Cardiac fibroblast (primary cell): ENCODE measurements at places on chromosomes 13 and 19.

DNA sequence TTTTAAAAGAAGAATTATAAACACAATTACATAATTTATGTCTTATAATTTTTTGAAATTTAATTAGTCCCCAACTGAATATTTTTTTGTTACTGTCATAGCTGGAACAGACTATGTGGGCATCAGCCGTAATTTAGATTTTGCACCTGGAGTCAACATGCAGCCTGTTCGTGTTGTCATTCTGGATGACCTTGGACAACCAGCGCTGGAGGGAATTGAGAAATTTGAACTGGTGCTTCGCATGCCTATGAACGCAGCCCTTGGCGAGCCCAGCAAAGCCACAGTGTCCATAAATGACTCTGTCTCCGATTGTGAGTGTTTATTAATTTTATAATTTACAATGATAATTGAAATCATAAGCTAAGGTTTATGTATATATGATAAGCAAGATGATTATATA is 142.3 kb downstream of the STOML3 start:
- DNase-seq, result no peak

- no peak for DNase-seq
These were observed 14.0 kb upstream of the ZNF681 start for GRCh38 chr19:23772675-23773063.

DNA sequence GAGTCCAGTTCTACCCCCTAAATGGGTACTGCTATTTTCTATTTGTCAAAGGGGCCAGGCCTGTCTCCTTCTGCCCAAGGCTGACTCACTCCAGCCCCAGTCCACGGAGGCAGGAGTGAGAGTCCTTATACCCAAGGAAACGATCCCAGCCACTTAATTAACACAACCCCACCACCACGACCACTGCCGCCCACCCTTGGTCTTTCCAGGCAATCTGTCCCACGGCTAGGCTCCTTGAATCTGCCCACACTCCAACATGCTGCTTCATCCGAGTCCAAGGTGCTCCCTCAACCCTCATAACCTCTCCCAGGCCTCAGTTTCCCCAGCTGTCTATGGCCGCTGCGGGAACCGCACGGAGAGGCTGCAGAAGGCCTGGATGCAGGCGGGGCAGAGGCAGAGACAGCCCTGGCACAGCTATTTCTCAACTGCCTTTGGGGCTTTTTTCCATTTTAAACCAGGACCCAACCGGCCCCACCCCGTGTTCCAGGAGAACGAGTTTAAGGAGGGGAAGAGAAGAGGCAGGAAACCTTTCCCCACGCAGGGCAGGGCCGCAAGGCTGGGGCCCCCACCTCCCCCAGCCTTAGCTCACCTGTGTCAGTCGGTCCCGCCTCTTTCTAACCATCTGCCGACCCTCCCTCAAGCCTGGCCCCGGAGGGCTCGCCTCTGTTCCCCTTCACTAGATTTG is 746 bp downstream of the RAB3D start:
- DNase-seq, result no peak

DNA sequence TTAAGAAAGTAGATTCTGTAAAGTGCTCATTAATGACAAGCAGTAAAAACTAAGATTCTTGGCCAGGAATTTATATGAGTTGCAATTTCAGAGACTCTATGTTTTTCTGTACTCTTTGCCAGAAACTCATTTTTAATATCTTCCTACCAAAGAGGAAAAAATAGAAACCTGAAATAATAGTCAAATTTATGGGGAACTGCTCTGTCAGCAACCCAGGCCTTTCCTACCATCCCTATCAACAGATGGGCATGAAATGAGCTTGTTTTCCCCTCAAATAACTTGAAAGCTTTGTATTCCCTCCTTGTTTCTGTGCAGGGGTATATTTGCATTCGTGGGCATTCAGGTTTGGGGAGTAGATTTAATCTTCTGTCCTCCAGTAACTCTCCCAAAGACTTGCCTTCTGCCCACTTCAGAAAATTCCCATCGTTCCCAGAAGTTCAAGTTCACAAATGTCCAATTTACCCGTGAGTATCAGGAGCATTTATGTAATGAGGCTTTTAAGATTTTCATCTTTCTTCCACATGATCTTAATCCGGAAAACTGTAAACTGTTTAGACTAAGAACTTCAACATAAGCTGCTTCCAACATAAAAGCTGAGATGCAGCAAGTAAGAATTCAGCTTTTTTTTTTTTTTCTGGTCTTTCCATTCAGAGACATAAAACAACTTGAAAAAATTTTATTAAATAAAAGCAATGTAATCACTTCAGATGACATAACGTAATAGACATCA is 363.1 kb downstream of the EFNB2 start:
- DNase-seq, result no peak

- peak; percentile 83 for DNase-seq
These were observed 64.9 kb upstream of the HTR2A start for GRCh38 chr13:46961719-46962118.

- no peak for DNase-seq
These were observed 12.1 kb downstream of the KDM4B start for GRCh38 chr19:4980838-4981680.

DNA sequence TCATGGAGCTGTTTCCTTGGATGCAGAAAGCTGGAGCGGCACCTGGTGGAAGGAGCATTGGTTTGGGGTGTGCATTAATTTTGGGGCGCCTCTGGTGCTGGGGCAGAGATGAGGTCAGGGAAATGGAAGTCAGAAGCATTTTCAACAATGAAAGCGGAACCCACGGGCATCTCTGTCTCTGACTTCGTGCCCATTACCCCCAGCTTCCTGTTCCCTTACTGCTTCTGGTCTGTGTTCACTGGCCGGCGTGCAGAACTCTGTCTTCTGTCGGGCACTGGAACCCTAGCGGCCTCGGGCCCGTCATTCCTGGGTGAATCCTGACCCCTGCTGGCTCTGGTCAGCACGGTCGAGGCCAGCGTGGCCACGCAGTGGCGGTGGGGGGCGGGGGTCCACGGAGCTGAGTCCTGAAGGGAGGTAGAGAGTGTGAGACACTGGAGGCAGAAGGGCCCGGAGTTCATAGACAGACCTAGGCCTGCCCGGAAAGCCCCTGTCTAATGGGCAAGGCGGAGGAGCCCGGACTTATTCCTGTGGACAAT is 7.9 kb upstream of the LINGO3 start:
- peak; percentile 74 for DNase-seq

GRCh38 chr13:113458253-113459065 is 5.2 kb upstream of the ADPRHL1 start:
- DNase-seq, result no peak

GRCh38 chr13:71169180-71169579 is 697.8 kb downstream of the DACH1 start:
- no peak for DNase-seq

GRCh38 chr19:35436477-35437405 is 11.3 kb upstream of the FFAR2 start:
- DNase-seq, result peak; percentile 89

GRCh38 chr19:18150776-18151624 is 2.0 kb upstream of the PIK3R2 start:
- DNase-seq, result no peak

DNA sequence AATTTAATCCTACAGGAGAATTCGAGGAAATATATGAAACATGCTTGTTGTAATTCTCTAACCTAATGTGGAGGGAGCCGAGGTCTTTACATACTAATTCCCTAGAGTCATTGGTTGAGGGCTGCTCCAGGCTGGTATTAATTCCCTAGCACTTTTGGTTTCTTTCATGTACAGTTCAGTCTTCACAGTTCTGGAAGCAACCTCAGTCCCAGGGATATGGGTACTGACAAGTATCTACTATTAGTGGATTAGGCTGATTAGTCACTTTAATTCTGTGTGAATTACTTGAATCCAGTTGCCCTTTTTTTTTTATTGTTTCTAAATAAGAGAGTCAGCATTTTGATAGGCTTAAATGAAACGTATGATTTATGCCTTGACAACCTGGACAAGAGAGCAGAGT is 172.3 kb upstream of the HTR2A start:
- no peak for DNase-seq

GRCh38 chr13:111946214-111946613 is 120.7 kb upstream of the SOX1 start:
- DNase-seq, result no peak

- no peak for DNase-seq
These were observed 30.2 kb downstream of the GJA3 start for GRCh38 chr13:20130652-20131051.

DNA sequence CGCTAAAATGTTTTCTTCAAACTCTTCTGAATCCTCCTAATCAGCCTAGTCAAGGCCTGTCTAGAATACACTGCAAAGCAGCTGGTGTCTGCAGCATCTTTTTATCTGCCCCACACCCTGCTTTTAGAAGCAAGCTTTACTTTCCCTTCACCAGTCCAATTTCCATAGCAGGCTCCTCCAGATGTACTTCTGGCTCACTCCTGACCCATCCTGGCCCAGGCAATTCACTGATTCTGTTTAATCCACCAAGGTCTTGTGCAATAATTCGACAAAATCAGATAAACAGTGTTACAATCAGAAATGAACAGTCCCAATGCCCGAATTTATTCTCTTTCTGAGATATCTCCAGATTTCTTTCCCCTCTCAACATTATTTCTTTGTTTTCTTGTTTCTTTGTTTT is 415.2 kb upstream of the SGCG start:
- DNase-seq, result no peak

DNA sequence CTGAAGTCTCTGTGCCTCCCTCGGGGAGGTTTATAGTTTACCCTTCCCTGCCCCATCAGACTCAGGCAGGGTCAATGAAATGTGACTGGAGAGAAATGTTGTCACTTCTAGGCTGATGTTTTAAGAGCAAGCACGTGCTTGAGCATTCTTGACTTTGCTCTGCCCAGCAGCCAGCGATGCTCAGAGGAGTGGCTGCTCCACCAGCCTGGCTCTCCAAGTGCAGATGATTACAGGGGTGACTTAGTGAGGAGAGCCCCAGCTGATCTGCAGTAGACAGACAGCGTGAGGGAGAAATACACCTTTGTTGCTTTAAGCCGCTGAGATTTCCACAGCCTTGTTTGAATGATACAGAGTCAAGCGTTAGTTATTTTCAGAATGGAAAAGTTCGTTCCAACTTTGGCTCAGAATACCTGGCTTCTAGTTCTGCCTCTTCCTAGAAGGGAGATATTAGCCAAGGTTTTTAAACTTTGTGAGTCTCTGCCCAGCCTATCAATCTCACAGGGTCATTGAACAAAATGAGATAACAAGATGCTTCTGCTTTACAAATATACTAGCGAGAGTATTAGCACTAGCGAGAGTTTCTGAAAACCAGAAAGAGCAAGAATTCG is 143.6 kb downstream of the OXGR1 start:
- no peak for DNase-seq

DNA sequence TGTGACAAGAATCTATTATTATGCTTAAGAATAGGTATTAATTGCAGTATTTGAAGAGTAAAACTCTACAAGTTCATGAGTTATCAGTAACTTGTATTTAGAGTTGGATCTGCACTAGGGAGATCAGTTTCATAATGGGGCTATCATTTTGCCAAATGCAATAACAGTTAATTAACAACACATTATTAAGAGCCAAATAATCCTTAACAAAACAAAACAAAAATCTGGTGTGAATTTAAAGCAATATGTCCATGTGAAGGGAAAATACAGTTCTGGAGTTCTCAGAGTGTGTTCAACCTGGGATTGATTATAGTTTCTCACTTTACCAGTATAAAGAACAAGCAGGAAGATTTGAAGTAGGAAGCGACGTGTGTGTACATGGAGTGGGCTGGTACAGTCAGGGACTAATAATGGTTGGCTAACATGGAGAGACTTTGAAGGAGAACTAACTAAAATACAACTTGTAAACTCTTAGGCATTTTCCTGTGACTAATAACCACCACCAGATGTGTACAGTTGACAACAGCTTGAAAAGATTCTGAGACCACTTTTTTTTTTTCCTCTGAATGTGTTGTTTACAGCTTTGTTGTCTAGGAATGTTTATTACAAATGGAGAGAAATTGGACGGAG is 58.5 kb downstream of the POSTN start:
- peak; percentile 88 for DNase-seq

- DNase-seq, result peak; percentile 47
These were observed 17.3 kb downstream of the CKM start for GRCh38 chr19:45305421-45305820.

DNA sequence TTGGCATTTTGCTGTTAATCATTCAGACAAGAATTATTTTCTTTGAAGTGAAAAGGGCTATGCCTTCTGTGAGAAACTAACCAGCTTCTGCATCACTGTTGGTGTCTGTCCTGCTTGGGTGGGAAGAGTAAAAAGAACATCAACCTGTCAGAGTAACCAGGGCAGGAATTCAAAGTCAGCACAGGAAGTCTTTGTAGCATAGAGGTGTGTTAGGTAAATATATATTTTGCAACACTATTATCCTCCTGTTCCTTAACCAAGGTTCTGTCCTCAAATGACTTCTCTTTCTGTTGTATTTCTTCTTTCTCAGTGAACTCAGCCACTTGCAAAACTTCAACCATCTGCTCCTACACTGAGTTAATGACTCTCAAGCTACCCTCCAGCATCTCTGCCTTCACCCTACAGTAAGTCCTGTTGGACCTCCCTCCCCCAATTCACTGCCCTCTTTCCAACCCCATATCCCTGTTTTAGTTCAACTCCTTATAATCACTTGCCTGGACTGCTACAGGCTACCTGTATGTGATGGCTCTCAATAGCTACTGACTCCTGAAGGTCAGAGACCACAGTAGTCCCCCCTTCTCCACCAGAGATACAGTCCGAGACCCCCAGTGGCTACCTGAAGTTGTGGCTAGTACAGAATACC is 49.9 kb downstream of the SMAD9 start:
- DNase-seq, result no peak

DNA sequence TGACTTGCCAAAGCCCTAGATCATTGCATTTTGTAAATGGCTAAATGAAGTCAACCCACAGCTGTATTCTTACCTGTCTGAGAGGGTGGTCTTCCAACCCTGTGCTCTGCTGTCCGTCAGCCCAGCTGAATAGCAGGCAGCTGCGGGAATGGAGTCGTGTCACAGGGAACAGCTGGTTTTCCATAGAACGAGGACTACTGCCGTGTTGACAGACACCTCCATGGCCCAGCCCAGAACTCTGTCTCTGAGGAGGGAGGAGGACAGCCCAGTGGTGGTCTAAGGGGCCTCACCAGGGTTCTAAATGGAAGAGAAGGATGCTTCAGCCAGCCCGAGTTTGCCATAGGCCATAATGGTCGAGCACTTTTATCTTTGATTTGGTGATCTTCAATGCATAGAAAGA is 110.7 kb downstream of the SLC7A1 start:
- DNase-seq, result no peak

DNA sequence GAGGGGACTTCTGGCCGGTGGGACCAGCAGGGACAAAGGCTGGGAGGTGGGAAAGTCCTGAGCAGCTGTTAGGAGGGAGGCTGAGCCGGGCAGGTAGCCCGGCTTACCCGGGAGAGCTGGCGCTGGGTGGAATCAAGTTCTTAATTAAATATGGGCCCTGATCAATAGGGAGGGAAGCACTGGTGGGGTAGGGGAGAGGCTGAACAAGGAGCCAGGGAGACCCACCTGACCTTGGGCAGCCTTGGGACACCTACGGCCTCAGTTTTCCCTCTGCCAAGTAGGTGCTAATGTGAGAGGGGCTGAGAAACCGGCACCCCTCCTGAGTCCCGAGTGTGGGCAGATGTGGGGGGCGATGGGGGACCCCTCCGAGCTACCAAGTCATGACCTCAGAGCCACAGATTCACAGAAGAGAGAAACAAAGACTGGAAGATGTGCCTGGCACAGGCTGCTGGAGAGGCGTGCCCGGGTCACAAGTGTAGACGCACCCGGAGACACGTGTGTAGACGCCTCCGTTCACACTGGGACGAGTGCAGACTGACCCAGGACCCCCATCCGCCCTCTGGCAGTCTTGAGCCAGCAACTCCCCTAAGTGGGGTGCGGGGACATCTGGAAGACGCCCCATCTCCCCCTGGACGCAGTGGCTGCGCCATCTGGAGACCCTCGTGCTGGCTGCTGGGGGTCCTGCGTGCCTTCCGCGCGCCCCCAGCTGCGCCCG is 8.4 kb downstream of the ONECUT3 start:
- DNase-seq, result no peak
